GM23248 (cell line): ENCODE measurements at places on chromosomes 7 and 10. TPM values are rescaled to one million over a fixed set of nuclear protein-coding genes. Genes with fewer than 3 reads are reported as not detected.

GRCh38 chr10:25694971-25695370 is 239.1 kb upstream of the MYO3A start:
- DNase-seq, result no peak

The HOXA3 gene
- 0.63 and 2.1 TPM in 2 replicates for total RNA-seq

- DNase-seq, result no peak
Observed at GRCh38 chr10:78321000-78321399, 287.3 kb downstream of the RPS24 start.

GRCh38 chr7:120973849-120974248 is 14.7 kb upstream of the CPED1 start:
- no peak for DNase-seq

DNA sequence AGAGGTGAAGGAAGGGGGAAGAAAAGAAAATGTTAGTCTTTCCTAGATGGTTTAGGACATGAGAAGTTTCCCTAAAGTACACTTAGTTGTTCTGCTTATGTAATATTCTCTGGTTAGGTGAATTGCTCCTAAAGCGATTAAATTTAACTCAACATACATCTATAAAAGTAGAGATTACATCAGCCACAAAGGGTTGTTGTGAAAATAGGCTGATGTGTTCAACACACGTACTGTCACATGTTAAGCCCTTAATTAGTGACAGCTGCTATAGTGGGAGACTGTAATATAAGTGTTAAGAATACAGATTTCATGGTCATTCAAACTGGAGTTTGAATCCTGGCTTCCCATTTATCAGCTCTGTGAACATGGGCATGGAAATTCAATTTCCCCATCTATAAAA is 12.8 kb downstream of the HECTD2 start:
- DNase-seq, result peak; percentile 47

- no peak for DNase-seq
Observed at GRCh38 chr10:32408690-32409089, 37.2 kb upstream of the CCDC7 start.

GRCh38 chr10:36591436-36591835 is 534.0 kb upstream of the ANKRD30A start:
- no peak for DNase-seq

DNA sequence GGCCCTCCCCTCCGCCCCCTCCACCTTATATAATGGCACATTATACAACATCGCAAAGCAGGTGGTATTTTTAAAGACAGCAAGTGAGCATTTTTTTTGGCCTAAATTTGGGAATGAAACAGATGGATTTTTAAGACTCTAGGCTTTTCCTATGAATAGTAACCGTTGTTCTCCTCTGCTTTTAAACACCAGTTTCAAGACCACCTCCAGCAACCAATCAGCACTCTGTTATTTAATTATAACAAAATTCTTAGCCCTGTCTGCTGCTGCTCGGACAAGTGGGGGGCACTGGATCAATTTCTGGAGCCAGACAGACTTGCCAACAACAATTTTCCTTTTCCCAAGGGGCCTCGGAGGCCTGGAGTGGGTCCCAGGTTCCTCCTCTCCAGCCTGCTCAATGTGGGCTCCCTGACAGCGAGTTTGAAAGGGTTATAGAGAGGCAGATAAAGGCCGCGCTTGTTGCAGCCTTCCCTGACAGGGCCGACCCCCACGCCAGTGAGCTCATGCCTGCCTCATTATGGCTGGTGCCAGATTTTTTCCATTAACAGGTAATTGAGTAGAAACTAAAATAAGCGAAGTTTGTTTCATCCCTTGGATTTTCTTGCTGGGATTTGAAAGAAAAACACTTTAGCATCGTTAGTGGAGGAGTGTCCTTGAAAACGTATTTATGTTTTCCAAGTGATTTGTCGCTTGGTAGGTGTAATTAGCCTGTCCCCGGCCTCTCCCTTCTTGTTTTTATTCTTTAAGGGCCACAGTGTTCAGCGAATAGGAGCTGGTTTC is 227.3 kb downstream of the TCF7L2 start:
- DNase-seq, result no peak

DNA sequence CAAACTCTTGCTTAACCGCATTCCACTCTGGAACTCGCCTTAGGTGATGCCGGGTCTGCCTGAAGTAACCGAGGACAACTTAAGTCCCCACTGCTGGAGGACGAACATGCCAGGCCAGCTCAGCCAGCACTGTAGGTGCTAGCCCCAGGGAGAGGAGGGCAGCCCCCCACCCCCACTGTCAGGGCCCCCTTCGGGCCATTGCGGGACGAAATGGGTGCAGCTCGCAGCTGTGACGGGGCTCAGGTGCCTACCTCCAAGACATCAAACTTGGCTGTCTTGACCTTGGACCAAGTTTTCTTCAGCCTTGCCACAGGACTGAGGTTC is 60.4 kb downstream of the CSGALNACT2 start:
- no peak for DNase-seq

DNA sequence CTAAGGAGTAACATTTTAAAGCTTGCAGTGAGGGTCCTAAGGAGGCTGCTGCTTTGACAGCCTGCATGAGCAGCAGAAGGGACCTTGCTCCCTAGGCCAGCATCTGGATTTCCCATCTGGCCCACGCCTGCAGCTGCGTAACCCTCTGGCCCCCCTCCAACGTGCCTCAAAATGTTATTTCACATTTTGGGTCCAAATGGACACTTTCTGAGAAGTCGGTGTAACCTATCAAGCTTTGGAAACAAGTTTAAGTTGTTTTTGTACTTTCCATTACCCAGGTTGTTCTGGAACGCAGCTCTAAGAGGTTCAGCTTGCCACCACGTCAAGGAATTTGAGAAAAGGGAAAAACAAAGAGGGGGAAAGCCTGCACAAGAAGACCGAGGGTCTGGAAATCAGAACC is 338.3 kb downstream of the KCNMA1 start:
- DNase-seq, result no peak

DNA sequence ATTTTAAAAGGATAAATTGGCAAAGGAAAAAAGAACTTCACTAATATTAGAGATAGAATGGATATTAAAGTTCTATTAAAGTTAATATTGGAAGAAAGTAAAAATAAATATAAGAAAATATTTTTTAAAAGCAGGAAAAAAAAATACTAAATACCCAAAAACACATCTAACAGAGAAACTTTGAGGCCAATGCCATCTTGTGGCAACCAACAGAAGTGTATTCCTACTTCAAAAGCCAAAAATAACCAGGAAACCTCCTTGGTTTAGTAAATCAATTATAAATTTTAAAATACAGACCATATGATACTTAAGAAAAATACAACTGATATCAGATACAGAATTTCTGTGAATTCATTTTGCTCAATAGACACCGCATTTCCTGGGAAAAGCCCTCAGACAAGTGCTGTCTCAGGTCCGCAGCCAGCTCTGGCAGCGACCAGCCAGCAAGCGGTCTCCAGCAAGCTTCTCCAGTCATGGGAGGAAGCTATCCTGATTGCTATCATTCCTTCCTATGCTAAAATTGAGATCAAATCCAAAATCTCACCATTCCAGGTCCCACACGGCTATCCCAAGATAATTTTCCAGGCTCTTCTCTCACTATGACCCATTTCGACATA is 65.3 kb downstream of the LMBR1 start:
- peak; percentile 60 for DNase-seq

DNA sequence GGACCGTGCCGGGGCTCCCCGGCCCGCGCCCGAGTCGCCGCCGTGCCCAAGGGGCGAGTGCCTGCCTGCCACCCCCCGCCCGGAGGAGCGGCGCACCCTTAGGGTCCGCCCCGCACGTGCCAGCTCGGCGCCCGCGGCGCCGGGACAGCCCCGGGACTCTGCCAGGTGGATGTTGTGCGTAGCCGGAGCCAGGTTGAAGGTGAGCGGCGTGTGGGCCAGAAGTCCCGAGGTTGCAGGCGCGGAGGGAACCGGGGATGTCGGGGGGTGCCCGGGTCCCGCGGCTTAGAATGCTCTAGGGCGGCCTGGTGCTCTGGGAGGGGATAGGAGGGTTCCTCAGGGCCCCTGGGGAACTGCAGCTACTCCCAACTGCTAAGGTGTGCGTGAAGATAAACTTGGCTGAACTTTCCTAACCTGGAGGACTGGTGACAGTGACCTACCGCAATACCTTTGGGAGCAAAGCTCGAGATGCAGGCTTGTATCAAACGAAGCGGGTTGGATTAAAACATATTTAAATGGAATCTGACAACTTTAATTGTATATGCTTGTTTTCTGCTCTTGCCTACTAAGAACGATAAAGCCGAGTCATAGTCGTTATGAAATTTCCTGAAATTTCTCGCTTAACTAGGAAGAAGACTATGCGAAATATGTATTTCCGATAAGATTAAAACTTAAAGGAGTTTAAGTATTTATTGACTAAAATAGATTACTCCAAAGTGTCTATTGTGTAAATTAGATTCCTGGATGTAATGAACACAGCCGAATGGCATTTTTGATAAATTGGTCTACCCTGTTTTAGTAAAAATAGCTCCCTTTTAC is at the start of gene CUX1:
TSS of gene CUX1 (plus strand) at position 156 of the 816 bp plus-strand sequence. CDS start at position 170, 14 bp downstream.
- DNase-seq, result peak; percentile 26
